ENCODE measurements at places on chromosomes 12 and 14. TPM values are rescaled to one million over a fixed set of nuclear protein-coding genes. Genes with fewer than 3 reads are reported as not detected.

KCNA5 gene
- polyA plus RNA-seq, result 2.0 TPM

GRCh38 chr12:124036657-124037109, 63.7 kb downstream of the ZNF664 start:
- DNase-seq, result no peak

DNA sequence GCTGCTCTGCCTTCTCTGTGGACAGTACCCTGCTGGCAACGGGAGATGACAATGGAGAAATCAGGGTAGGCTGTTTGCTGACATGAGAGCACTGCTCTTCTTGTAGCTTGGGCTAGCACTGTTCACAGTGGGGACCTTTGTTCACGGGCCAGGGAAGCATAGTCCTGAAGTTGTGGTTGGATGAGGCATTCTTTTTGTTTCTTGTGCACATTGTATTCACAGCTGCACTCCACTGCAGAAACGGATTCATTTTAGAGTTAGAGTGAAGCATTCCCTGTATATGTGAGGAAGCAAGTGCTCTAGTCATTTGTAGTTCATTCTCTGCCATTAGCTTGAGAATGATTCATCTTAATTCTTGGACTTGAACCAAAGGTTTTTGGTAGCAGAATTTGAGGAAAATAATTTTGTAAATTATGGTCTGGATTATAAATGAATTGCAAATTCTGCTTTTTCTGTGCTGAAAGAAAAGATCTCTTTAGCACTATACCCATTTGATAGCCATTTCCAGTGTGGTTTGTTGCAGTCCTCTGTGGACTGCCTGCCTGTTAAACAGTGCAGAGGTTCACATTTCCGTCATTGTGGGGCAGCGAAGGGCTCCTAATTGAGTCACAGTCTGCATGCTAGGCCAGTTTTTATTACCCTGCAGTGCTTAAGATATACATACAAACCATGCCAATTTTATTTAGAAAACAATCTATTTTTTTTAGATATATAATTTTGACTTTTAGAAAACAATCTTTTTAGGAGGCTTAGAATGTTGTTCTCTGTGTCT, 80.6 kb downstream of the APAF1 start:
- DNase-seq, result peak; percentile 37

RNASE7 gene
- polyA plus RNA-seq, result 0.54 TPM

TNFAIP2 gene
- 52.7 TPM for polyA plus RNA-seq

RAB21 gene
- polyA plus RNA-seq, result 74.6 TPM

ZBTB42 gene
- polyA plus RNA-seq, result 3.9 TPM

DNA sequence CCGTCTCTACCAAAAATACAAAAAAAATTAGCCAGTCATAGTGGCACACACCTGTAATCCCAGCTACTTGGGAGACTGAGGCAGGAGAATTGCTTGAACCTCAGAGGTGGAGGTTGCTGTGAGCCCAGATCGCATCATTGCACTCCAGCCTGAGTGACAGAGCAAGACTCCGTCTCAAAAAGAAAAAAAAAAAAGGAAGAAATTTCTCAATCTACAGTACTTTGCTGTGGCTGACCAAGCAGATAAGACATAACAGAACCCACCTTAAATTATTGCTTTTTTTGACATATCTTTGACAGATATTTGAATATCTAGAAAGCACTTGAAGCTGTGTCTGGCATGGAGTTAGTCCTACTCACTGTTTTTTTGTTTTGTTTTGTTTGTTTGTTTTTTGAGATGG, 34.9 kb upstream of the HNF1A start:
- DNase-seq, result no peak

CCDC177 gene
- 0.08 TPM for polyA plus RNA-seq

DNA sequence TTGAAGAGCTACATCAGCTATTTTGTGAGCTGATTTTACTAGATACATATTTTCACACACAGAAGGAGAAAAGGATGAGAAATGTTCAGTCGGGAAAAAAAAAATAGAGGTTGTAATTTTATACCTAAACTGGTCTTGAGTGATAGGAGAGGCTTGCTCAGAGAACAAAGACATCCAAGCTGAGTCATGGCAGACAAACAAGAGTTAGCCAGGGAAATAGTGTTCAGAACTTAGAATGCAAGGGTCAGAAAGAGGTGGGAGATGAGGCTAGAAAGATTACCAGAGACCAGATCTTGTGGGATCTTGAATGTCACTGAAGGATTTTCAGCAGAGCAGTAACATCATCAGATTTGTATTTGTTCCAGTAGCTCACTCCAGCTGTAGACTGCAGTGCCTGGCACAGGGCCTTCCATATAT, 121.9 kb upstream of the ATF1 start:
- no peak for DNase-seq

DNA sequence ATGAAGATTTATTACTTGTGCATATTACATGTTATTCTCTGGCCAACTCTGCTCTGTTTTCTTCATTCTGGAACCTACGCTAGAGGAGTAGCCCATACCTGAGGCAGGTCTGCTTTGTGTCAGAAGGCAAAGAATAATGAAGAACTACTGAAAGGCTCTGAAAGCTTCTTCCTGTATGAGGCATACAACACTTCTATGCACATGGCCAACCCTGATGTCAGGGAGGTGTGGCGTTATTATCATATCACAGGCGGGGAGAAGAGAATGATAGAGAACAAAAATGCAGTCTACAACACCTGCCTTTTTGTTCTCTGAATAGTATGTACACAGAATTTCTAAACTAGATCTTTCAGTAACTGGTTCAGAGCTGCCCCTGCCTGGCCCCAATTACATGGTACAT, 32.5 kb upstream of the CRY1 start:
- DNase-seq, result no peak

- DNase-seq, result no peak
These were observed 33.2 kb downstream of the MARK3 start for GRCh38 chr14:103418481-103418818.

DNA sequence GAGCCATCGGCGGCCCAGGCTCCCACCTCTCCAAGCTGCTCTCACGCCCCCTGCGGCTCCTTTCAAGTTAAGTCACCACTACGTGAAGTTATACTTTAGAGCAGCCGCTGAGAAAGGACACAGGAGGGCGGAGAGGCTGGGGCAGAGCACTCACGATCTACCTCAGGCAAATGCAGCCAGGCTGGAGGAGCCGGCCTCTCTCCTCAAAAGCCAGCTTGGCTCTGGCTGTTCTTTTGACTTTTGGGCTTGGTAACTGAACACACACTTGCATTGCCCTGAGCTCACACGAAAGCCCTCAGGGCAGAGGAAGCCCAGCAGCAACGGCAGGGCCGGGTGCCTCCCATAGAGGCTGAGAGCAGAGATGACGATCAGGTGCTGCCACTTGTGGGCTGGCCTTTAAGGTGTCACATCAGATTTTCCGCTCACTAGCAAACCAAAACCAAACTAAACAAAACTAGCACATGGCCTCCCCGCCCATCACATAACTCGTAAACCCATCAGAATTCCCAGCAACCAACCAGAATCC, 75.2 kb downstream of the PITPNM2 start:
- DNase-seq, result no peak

TSPAN8 gene
- 44.1 TPM for polyA plus RNA-seq

DNA sequence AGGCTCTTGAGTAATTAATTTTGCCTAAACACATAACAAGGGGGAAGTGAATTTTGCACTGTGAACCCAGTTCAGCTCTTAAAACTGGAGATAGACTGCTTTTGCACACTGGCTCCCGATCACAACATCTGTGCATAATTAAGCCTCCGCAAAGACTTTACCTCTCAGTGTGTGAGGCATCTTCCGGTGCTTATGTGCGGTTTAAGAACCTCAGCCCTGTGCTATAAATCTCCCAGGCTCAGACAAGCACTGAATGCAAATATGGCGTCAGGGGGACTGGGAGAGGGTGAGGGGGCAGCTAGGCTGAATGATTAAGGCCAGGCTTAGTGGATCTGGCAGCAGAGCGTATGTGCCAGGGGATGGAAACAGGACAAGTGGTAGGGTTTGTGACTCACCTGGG, 103.3 kb downstream of the ADCK1 start:
- no peak for DNase-seq

GRCh38 chr14:24334431-24335291, at the start of gene ADCY4:
TSS of gene ADCY4 (minus strand) at chr14:24335071. CDS start at chr14:24334652, 419 bp downstream.
- DNase-seq, result no peak

TAS2R50 gene
- not detected for polyA plus RNA-seq

GRCh38 chr12:25051656-25052195, 102.8 kb upstream of the BCAT1 start:
- DNase-seq, result no peak

DNA sequence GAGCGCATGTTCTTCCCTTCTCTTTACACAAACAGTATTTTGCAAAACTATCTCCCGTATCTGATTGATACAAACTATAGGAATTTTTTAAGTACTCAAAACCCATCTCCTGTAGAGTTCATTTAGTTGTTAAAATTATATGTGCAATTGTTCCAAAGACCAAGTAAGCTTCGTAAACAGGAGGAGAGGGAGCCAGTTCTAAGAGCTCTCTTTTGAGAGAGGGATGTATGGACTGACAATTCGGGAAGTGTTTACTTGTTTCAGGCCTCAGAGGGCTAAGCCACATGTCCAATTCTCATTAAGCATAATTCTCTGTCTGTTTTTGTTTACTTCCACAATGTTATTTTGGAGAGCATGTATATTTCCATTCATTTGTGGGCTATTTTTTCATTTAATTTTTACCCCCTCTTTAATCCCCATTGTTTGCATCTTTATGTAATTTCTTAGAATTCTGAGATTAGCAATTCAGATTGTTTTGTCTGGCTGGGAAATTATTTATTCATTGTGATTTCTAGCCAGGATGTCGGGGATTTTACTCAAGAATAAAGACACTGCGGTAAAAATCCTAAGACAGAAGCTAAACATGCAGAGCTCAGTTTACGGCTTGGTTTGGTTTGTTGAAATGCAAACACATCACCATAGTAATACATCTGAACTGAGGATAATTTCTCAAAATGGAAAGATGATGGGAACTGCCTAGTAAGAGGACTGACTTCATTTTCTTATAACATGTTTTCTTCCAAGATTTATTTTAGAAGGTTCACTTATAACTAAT, 126.8 kb downstream of the KCNK10 start:
- no peak for DNase-seq

DNA sequence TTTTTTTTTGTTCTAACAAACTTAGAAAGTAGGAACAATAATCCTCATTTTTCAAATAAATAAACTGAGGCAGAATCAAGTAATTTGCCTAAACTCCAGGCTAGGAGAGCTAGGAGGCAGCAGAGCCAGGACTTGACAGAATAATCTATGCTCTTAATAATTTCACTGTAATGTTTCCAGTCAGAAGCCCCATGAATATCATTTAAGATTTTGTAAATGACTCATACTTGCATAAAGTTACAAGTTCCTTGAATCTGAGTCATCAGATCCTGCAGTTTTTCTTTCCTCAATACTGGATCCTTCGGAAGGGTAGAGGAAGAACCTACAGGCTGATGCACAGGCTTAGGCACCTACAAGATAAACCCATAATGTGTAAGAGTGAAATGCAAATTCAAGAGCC, 29.0 kb downstream of the CAPRIN2 start:
- no peak for DNase-seq

- no peak for DNase-seq
These were observed 37.6 kb downstream of the CACNA2D4 start for GRCh38 chr12:1880876-1881275.

- no peak for DNase-seq
These were observed 88.5 kb downstream of the DDX51 start for GRCh38 chr12:132055535-132056096.

GRCh38 chr14:32383364-32384009, 54.4 kb downstream of the AKAP6 start:
- DNase-seq, result no peak

- DNase-seq, result no peak
These were observed 2.1 kb downstream of the PLXNC1 start for GRCh38 chr12:94150240-94151121.

FITM1 gene
- 1.6 TPM for polyA plus RNA-seq

DNA sequence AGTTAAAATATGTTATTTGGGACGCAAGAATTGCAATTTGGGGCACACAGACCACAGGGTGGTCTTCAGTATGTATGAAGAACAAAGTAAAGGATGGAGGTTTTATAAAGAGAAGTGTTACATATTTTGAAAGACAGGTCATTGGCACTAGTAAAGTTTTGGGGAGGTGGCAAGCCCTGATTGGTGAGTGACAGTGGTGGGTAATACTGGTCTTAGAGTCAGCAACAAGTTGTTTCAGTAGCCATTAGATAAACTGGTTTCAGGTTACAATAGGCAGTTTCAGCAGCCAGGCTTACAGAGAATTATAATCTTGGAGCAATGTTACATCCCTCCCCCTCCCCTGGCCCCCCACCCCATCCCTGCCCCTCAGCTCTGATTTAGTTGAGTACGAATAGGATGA, 17.5 kb downstream of the MARK3 start:
- no peak for DNase-seq

DNA sequence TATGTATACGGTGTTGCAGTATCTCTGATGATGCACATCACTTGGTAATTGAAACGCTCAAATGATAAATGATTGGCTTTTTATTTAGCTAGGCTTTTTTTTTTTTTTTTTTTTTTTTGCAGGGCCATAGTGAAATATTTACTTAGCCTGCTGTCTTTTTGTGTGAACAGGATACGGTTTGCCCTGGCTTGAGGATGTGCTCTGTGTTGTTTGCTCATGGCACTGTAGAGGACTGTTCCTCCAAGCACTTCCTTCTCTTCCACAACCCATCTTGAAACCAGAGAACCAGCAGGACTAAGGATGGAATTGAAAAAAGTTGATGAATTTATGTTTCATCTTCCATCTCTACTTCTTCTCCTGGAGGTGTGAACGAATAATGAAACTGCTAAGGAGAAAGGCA, 15.5 kb upstream of the SSPN start:
- DNase-seq, result no peak

DNA sequence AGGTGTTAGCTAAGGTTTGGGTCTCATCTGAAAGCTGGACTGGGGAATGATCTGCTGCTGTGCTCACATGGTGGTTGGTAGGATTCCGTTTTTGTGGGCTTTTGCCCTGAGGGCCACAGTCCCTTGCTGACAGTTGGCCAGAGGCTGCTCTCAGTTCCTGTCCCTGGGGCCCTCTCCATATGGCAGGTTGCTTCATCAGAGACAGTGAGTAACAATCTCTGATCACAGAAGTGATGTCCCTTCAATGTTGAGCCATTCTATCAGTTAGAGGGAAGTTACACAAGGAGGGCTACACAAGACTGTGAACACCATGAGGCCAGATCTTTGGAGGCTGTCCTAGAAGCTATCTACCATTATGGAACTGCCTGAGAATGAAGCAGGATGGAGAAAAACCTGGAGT, 137.2 kb downstream of the AACS start:
- DNase-seq, result no peak

RNASE3 gene
- 0.85 TPM for polyA plus RNA-seq

DNA sequence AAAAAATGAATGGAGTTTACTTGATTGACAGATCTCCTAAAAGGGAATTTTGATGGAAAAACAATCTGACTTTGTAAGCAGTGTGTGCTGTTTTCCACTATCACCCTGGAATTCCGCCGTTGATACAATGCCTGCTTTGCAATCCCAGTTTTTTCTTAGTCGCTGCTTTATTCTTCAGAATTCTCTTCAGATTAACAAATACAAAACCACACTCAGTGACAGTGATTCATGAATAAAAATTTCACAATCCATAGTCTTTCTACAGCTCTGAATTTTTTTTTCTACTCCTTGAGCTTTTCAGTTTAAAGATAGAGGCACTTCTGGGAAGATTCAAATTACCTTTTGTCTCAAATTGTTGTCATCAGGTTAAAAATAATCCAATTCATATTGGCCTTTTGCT, 44.6 kb upstream of the KITLG start:
- no peak for DNase-seq

GRCh38 chr12:50986966-50987737, 34.8 kb downstream of the HIGD1C start:
- no peak for DNase-seq

PTCSC3 gene
- not detected for polyA plus RNA-seq

- no peak for DNase-seq
These were observed 84.2 kb downstream of the DENND5B start for GRCh38 chr12:31506515-31507306.
